Right atrium auricular region (tissue), 2 donors: ENCODE measurements at places on chromosomes 7 and 10. TPM values are rescaled to one million over a fixed set of nuclear protein-coding genes. Genes with fewer than 3 reads are reported as not detected.

DNA sequence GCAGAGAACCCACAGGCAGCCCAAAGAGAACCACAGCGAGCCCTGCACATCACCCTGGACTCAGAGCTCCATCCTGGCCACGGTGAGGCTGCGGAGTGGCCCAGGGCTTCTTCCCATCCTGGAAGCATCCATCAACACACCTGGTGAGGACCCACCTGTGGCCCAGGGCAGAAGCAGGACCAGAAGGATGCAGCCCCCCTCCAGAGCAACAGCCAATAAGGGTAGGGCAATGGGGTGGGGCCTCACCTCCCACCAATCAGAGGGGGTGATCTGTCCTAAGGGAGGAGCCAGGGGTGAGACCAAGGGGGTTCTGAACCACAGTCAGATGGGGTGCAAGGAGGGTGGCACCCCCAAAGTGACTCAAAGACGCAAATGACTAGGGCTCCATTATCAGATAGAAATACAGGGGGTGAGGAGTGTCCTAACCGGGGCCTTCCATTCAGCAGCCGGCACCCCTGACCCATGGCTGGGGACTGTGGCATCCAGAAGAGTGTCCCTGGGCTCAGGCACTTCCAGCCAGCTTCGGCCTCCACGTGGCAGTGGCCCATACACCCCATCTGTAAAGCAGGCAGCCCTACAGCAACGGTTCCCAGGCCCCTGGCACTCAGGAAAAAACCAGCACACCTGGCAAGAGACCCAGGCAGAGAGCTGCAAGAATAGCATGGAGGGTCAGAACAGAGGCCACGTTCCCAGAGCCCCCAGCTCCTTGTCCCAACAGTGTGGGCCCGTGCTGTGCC is 36.9 kb downstream of the STK32C start:
- no peak for DNase-seq

TMEM236 gene
- total RNA-seq = 0.41 TPM

DNA sequence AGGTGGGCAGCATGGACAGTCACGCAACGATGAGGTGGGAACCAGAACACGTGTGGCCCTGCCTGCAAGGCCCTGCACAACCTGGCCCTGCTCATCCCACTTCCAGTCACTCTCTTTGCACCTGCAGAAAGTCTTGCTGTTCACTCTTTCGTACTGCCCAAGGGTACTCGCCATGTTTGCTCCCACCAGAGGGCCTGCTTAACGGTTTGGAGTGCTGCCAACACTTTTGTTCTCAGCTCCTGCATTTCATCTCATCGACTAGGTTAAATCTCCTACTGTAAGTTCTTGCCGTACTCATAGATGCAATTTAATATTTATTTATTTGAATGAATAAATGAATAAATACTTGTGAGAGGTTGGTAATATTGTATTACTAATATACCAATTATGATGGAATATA is 315.3 kb downstream of the SDK1 start:
- no peak for DNase-seq

KCND2 gene
- total RNA-seq = 0.11 TPM

GRCh38 chr10:65622608-65623007 is 1303.2 kb upstream of the LRRTM3 start:
- no peak for DNase-seq

- DNase-seq = no peak
These were observed 1226.7 kb upstream of the LRRN3 start for GRCh38 chr7:109864230-109864629.

OPALIN gene
- not detected for total RNA-seq

PARD3 gene
- total RNA-seq = 41.6 TPM

DYNC1I1 gene
- 41.3 TPM for total RNA-seq
